ENCODE measurements at places on chromosomes 13 and 19.

- DNase-seq: peak; percentile 79
Measured at GRCh38 chr13:79989217-79989661, 351.7 kb downstream of the SPRY2 start.

DNA sequence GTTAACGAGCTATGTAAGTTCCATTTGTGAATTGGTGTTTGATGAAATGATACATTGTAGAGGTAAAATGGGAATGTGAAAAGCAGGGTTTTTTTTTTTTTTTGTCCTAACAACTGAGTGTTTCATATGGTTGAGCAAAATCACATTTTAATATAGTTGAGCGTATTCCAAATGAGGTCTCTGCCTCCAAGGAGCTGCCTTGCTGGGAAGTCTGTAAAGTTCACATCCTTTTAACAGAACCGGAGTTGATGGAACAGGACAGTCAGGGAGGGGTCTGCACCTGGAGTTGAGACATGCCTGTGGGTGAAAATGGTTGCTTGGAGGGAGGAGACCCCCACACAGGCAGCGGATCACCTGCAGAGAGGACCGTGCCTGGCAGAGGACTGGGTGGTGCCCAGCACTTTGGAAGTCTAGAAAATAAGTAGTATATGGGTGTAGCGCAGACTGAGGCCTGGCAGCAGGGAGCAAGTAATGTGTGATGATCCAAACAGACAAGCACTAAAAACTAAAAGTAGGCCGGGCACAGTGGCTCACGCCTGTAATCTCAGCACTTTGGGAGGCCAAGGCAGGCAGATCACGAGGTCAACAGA, 75.2 kb upstream of the UBAC2 start:
- no peak for DNase-seq

DNA sequence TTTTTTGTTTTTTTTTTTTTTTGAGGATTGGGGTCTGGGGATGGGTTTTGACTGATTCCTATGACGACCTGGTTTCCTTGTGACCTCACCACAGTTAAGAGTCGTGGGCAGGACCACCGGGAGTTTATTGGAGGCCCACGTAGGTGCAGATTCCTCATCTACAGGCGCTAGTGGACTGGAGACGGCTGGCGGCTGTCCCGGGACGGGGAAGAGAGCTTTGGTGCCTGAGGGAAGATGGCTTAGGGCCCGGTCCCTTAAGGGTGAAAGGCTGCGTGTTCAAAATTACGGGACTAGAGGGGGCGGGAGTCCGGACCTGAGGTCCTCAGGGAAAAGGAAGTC, 682 bp upstream of the TEAD2 start:
- no peak for DNase-seq

DNA sequence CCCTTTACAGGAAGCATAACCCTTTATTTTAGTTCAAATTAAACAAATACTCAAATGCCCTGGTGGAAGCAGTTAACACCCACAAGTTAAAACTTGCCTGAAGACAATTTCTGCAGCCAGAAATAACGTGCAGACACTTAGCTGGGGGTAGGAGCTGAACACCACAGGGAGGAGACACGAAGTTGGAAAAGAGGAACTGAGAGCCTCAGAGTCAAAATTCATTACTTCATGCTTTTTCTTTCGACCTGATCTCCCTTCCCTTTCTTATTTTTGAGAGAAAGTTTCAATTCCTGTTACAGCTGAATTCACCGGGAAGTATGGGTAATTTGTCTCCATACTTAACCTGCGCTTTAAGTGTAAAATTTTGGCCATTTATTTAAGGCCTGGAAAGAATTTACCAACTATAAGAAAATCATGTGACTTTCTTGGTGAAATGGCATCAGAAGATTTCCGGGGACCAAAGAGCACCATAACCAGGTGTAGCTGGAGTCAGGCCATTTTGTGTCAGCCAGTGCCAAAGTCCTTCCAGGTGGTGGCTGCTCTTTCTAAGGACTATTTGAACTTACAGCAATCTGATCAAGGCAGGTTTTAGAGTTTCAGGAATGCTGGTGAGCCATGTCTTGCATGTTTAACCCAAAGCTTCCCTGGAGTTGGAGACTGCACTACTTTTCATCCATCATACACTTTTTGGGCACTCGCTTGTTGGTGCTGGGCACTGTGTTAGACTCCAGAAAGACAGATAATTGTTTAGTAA, 46.5 kb upstream of the RCBTB2 start:
- no peak for DNase-seq

DNA sequence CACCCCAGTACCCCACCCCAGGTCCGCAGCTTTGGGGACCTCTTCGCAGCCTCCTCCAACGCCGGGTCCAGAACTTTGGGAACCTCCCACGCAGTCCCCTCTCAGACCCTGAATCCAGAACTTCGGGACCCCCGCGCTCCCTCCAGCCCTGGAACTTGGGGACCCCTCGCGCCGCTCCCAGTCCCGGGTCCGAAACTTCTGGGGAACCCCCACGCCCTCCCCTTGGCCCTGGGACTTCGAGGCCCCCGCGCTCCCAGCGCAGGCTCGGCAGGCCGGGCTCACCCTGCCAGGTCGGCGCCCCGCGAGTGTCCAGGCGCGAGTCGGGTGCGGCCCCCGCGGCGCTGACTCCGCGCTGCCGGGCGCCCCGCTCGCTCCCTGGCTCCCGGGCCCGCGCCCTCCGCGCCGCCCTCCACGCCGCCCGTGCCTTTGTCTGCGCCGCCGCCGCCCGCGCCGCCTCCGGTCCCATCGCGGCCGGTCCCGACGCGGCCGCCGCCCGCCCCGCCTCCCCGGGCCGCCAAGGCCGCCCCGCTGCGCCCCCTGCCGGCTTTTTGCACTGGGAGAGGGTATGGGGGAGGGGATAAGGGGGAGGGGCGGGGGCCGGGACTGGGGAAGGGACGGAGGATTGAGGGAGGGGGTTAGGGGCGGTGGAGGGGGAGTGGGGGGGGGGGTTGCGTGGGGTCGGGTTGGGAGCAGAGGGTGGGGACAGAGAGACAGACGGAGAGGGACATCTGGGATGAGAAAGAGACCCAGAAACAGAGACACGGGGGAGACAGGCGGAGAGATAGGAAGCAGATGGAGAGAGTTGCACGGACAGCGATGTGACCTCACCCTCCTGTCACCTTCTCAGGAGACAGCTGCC, at the start of gene HOMER3:
TSS of gene HOMER3 (minus strand) at position 449 of the 859 bp plus-strand sequence. CDS start 2,235 bp downstream, outside the sequence.
- peak; percentile 58 for DNase-seq

GRCh38 chr19:46624958-46625661, at the start of gene PTGIR:
TSS of gene PTGIR (minus strand) at chr19:46625089. CDS start at chr19:46624225, 864 bp downstream.
- peak; percentile 96 for DNase-seq

- DNase-seq: peak; percentile 9
Measured at GRCh38 chr13:19781526-19781925, 1.2 kb downstream of the PSPC1 start.

DNA sequence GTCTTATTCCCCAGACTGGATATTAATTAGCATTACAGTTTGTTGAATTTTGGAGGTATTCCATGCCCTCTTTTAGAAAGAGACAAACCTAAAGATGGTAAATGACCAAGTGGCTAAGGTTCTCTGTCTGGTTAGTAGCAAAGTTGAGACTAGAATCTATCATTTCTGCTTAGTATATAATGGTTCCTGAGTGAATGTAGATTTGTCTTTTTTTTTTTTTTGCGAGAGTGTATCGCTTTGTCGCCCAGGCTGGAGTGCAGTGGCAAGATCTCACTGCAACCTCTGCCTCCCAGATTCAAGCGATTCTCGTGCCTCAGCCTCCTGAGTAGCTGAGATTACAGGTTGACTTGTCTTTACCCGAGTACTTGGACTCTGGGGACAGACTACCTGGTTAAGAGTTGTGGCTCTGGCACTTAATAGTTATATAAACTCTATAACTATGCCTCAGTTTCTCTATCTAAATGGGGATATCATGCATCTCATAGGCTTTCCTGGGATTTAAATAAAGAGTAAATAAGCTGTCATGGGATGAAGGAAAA, 2.7 kb downstream of the NAA16 start:
- no peak for DNase-seq

DNA sequence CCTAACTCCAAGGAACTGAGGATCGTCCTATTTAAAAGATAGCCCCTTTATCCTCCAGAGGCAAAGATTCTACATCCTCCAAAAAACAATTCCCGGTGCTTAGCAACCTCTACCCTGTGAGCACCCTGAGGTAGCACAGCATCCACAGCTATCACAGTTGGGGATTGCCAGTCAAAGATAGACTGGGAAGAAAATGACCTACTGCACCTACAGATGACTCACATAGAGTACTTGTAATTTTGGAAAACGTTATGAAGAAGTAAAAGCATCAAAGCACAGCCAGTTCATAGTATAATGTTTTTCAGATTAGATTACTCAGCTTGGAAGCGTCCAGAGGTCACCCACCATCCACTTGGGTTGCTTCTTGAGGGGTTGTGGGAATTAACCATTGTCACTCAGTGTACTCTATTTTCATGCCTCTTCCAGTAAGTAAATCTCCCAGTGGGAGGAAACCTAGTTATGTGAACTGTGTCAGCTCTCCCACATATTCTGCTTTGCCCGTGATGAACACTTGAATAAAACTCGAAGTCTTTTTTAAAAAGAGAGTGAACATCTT, 8.9 kb upstream of the FAM124A start:
- DNase-seq: no peak

DNA sequence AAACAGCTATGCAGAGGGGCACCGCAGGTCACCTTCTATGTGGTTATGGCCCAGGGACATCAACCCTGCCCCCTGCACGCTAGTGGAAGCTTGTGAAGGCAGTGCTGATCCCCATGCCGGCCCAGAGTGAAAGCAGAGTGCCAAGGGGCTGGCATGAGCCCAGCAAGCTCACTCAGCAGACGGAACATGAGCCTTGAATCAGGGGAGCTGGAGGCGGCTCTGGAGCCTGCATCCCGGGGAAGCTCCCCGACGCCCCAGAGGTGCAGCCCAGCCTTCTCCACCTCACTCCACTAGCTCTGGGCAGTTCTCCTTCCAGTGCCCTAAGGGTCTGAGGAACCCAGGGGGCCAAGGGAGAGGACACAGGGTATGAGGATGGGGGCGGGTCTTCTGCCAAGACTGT, 19.0 kb upstream of the ISYNA1 start:
- no peak for DNase-seq

GRCh38 chr13:36973621-36974295, 25.4 kb downstream of the ALG5 start:
- no peak for DNase-seq

Data from mesenchymal stem cell (in vitro differentiated cells and primary cell).